Stimulated activated CD8-positive, alpha-beta memory T cell treated with anti-CD3 and anti-CD28 coated beads, Interleukin-4, amount 100 ng/mL, for 1 hour (primary cell): ENCODE measurements at places on chromosomes 7 and 10.

GRCh38 chr7:113217314-113217713 is 99.0 kb upstream of the SMIM30 start:
- DNase-seq: no peak

DNA sequence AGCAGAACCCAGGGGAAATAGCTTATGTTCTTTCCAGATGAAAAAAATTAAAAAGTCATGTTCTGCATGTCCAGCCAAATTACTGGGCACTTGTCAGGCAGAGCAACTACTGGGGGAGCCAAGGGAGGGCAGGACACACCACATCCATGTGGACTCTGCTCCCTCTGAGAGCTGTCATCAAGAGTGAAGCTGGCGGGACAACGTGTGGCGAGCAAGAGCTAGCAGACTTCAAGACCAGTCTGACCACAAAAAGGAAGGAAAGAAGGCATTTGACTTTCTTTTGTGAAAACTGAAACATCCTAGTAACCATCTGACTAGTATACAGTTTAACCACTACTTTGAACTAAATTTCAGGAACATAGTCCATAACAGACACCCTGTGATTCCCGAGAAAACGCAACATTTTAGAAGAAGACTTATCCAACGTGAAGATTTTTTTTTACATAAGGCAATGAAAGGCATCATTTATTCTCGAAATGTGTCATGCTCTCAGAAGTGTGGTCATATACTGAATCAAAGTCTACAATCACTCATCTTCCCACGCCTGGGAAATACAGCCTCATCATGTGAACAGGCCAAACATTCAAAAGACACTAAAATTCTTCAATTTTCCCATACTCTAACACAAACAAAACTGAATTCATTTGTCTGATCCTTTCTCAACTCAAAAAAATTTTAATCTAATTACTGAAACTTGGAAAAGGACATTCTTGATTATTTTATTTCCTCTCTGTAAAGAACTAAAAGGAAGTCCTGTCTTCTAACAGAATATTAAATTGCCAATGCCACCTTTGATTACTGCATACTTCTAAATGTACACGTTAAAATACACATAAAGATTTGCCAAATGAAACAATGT is 15.5 kb downstream of the CYTH3 start:
- DNase-seq: no peak

DNA sequence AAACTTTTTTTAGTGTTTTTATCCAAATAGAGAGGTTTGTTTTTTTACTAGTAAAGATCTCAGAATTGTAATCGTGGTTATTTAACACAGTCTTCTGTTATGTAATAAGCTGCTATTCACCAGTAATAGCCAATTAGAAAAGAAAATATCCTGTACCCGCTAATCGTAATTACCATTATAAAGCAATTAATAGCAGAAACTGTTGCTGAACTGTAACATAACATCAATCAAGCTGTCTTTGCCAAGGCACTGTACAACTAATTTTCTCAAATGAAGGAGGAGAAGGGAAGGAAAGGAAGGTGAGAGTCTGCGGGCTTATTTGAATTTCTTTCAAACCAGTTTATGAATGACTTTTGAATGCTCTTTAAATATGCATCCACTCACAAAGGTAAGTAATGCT is 9.3 kb downstream of the ZNF277 start:
- no peak for DNase-seq

DNA sequence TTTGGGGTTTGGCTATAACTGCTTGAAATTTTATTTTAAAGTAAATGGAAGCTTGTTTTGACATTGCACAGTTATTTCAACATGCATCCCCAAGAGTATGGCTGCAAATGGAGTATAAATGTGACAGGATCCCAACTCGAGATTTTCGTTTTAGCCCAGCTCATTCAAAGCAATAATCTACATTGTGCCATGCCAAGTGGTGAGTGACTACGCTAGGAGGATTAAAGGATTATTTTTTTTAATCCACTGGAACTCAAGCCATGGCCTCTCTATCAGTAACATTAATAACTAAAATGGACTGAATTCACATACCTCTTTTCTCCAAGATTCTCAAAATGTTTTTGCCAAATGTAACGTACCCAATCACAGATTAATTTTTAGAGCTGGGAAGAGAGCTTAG is 60.6 kb upstream of the AUTS2 start:
- DNase-seq: no peak

DNA sequence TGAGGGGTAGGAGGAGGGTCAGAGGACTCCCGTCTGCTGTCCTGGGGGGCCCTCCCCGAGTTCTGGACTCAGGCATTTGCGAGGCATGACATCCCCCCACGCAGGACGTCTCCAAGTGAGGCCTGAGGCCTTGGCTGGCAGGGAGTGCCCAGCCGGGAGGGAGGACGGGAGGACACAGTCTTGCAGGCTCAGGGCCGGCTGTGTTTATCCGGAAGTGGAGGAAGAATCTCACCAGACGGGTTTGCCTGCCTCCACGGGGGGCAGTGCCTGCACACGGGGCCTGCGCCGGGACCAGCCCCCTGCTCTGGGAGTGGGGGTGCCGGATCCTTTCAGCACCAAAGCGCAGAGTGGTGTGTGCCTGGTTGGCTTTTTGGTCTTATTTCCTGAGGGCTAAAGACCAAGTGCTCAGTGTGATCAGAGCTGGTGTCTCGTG is 10.9 kb downstream of the PWWP2B start:
- no peak for DNase-seq

- no peak for DNase-seq
Observed at GRCh38 chr7:12397671-12398070, 6.0 kb downstream of the VWDE start.

DNA sequence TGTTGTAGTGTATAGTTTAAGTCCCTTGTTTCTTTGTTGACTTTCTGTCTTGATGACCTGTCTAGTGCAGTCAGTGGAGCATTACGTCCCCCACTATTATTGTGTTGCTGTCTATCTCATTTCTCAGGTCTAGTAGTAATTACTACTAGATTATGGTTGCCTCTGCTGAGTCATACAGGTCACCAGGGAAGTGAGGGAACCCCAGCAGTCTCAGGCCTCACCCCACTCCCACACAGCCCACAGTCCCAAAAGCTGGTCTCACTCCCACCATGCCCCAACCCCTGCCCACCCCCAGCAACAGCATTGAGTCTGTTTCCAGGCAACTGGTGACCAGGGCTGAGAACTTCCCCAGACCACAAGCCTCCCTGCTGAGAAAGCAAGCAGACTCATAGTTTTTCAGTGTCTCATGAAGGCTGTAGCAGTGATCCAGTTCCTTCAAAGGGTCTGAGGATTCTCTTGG is 88.0 kb downstream of the PLXDC2 start:
- DNase-seq: no peak

GRCh38 chr7:40822861-40823260 is 688.1 kb downstream of the SUGCT start:
- no peak for DNase-seq

GRCh38 chr10:70106958-70107791 is 25.4 kb downstream of the AIFM2 start:
- DNase-seq: no peak
